ENCODE measurements at places on chromosomes 2 and 18. TPM values are rescaled to one million over a fixed set of nuclear protein-coding genes. Genes with fewer than 3 reads are reported as not detected.
A peak's percentile ranks its signal among the peaks of the same experiment; 100 is the strongest.

C2orf72 gene
- 0.50 TPM for total RNA-seq

GRCh38 chr18:41899535-41899934 lies 55.5 kb upstream of the PIK3C3 start:
- no peak for DNase-seq

DNA sequence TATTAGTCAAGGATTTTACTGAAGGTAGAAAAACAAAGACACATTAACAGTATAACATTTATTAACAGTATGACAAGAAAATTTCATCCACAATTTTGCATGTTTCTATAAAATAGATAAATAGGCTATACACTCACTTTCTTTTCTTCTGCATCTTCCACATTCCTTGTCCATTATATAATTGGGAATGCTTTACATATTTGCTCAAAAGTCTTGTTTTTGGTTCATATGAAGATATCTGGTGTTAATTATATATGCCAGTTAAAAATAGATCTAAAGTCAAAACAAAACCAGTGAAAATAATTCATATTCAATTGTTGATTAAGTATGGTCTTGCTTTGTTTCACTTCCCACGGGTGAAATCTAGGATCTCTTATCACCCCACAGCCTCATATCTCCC lies 53.4 kb downstream of the SERPINB7 start:
- no peak for DNase-seq

DNA sequence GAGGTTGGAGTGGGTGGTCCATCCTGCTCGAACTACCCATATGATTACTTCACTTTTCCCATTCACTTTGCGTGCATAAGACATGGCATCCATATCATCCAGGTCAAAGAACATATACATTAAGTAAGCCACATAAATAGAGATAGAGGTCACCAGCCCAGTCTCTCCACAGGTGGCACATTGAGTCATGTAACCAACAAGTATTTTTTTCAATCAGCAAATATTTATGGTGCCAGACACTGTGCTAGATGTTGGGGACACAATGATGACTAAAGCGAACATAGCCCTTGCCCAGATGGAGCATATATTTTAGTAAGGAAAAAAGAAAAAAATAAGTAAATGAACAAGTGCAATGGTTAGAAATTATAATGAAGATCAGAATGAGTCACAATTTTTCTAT lies 83.6 kb upstream of the LCLAT1 start:
- DNase-seq: no peak

- no peak for DNase-seq
Measured at GRCh38 chr2:118320658-118321057, 232.4 kb downstream of the INSIG2 start.

- DNase-seq: peak; percentile 4
Measured at GRCh38 chr2:228720895-228721294, 539.4 kb upstream of the SPHKAP start.

Data from renal cortical epithelial cell (primary cell).